ENCODE measurements at places on chromosomes 3 and 15.

- no peak for DNase-seq
Observed at GRCh38 chr15:74540161-74540760, 759 bp upstream of the ARID3B start.

GRCh38 chr3:45225465-45226205, 452 bp downstream of the TMEM158 start:
- DNase-seq, result peak; percentile 29

DNA sequence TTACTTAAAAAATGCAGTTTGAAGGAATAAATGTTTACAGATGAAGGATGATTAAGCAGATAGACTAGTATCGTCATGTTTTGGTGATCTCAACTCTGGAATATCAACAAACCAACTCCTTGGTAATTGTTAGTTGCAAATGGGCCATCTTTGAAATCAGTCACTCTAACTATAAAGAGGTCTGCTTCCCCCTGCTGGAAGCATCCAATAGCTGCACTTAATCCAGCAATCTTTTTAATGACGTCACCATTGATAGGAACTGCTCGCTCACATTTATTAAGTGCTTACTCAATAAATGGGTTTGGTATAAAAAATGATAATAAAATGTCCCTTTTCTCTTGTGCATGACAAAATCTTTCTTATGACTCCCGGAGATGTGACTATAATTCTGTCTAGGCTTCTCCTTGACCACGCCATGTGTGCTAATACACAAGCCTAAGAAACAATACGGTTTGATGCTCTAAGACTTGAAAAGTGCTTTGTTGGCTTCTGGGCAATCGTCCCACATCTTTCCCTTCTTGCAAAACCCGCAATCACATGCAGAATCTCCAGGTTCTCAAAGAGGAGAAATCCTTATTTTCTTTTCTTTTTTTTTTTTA, 227.6 kb upstream of the POU1F1 start:
- DNase-seq, result no peak

DNA sequence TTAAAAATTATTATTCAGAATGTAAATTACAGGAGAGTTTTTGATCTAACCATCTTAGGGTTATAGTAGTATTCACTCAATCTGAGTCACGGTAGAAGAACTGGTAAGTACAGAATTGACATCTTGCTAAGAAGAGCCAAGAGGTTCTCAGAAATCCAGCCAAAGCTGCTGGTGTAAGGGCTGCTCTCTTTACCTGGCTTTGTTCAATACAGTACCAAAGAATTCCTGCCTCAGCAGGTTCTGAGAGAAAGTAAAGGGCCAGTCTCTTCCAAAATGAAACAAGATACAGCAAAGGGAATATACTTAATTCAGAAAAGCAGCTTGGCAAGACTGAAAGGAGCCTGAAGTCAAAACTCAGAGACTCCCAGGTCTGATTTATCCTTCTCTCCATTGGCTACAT, 193.1 kb downstream of the TNIK start:
- no peak for DNase-seq

GRCh38 chr3:94548581-94549316, 485.9 kb downstream of the NSUN3 start:
- no peak for DNase-seq

GRCh38 chr3:61796911-61797310, 235.5 kb downstream of the PTPRG start:
- no peak for DNase-seq
